Spinal cord (tissue), 10 donors: ENCODE measurements at places on chromosomes 2 and 18. TPM values are rescaled to one million over a fixed set of nuclear protein-coding genes. Genes with fewer than 3 reads are reported as not detected.

Gene SERPINB11
- total RNA-seq = not detected

Gene PAX8
- 3.7 TPM for total RNA-seq

Gene HAAO
- 12.7 TPM for total RNA-seq

Gene FN1
- 1,973 TPM for total RNA-seq

Gene UGT1A8
- not detected for total RNA-seq

Gene C2orf78
- not detected for total RNA-seq

Gene GCKR
- 0.20 TPM for total RNA-seq

Gene SAG
- not detected for total RNA-seq

Gene SLC30A3
- 5.5 TPM for total RNA-seq

- H3K27ac ChIP-seq = no peak overlapping the region
- H3K4me3 ChIP-seq = no peak overlapping the region
- no peaks in the 10 kb centered on the region for H3K27me3 ChIP-seq
- DNase-seq = no peak
- peaks cover 4% of the 10 kb centered on the region for H3K4me1 ChIP-seq
- no peaks in the 10 kb centered on the region for H3K36me3 ChIP-seq
Measured at GRCh38 chr18:2976218-2977132, 36.5 kb downstream of the LPIN2 start.

DNA sequence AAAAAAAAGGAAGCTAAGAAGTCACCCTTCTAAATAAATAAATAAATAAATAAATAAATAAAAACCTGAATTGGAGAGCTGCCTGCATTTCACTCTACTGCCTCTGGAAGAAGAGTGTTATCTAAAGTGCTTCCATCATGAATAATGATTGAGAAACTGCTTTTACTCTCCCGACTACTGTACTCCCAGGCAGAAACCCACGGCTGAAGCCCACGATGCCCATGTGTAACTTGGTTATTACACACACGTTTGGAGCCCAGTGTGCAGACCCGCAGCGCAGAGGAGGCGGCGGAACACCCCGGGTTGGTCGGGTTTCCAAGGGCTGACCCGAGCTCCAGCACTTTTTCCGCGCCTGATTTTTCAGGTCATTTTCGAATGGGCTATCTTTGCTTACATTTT is 697 bp upstream of the SPATS2L start:
- no peaks in the 10 kb centered on the region for H3K36me3 ChIP-seq
- peak overlapping the region; percentile 83 for H3K4me3 ChIP-seq
- peaks cover 11% of the 10 kb centered on the region for H3K4me1 ChIP-seq
- peak overlapping the region; percentile 94 for H3K27ac ChIP-seq
- H3K27me3 ChIP-seq = no peaks in the 10 kb centered on the region
- DNase-seq = no peak

DNA sequence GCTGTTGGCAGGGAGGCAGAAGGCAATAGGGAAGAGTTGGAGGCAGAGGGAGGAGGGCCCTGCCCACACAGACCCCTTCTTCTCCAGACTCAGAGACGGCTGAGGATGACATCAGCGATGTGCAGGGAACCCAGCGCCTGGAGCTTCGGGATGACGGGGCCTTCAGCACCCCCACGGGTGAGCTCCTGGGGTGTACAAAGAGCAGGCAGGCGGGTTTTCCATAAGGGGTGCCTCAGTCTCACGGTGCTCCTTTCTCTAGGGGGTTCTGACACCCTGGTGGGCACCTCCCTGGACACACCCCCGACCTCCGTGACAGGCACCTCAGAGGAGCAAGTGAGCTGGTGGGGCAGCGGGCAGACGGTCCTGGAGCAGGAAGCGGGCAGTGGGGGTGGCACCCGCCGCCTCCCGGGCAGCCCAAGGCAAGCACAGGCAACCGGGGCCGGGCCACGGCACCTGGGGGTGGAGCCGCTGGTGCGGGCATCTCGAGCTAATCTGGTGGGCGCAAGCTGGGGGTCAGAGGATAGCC is 10.0 kb downstream of the SPEG start:
- H3K36me3 ChIP-seq = peaks cover 50% of the 10 kb centered on the region
- no peak overlapping the region for H3K4me3 ChIP-seq
- H3K27ac ChIP-seq = no peak overlapping the region
- peaks cover 18% of the 10 kb centered on the region for H3K27me3 ChIP-seq
- H3K4me1 ChIP-seq = peaks cover 67% of the 10 kb centered on the region

DNA sequence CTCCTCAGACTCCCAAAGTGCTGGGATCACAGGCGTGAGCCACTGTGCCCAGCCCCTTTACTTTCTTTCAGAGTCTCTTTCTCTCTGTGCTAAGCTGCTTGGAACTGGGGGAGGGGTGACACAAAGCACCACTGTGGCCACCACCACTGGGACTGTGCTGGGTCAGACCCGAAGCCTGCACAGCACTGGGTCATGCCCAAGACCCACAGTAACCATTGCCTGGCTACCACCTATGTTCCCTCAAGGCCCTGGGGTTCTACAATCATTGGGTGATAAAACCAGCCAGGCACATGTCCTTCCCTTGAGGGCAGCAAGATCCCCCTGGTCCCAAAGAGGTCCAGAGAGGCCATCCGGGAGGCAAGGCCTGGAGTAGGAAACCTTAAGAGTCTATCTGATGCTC is 9.1 kb upstream of the CAB39 start:
- DNase-seq = no peak
- no peaks in the 10 kb centered on the region for H3K27me3 ChIP-seq
- no peaks in the 10 kb centered on the region for H3K36me3 ChIP-seq
- H3K27ac ChIP-seq = no peak overlapping the region
- H3K4me3 ChIP-seq = no peak overlapping the region
- no peaks in the 10 kb centered on the region for H3K4me1 ChIP-seq

DNA sequence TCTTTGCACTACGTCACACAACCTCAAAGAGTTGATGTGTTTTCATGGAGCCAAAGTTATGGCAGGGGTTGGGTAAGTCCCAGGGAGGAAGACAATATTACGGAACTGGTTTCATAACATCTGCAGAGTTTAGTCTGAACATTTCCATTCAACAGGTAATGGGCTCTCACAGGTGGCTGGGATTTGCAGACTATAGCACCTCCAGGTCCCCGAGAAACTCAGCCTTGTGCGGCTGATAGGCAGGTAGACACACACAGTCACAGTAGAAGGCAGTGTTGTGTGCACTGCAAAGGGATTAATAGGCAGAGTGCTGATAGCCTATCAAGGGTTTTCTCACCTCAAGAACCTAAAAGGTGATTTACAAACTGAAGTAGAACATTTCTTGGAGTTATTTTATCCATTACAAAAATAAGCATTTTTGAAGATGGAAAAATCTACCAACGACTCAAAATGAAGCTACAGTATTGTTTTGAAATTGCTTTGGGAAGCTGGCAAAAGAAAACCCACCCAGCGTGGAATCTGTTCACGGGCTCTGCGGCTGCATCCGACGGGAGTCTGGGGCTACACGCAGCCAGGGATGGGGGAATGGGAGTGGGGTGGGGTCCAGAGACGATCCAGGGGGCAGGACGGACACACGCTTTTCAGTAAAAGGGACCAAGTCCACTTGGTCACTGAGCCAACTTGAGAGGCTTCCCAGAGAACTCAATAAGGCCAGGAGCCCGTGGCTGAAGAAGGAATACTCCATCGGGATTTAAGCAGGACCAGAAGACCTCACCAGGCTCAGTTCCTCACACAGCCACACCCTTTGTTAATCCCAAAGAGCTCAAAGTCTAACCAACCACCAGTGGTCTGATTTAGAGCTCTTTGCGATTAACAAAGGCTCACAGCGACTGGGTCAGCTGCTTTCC is 82.9 kb downstream of the CHRNA1 start:
- H3K4me1 ChIP-seq = peaks cover 16% of the 10 kb centered on the region
- peak overlapping the region; percentile 76 for H3K4me3 ChIP-seq
- peak overlapping the region; percentile 79 for H3K27ac ChIP-seq
- H3K36me3 ChIP-seq = no peaks in the 10 kb centered on the region
- peaks cover 2% of the 10 kb centered on the region for H3K27me3 ChIP-seq
- peak; percentile 17 for DNase-seq

GRCh38 chr2:65382776-65383357 is 49.5 kb downstream of the SPRED2 start:
- H3K4me3 ChIP-seq = no peak overlapping the region
- peaks cover 19% of the 10 kb centered on the region for H3K4me1 ChIP-seq
- no peaks in the 10 kb centered on the region for H3K27me3 ChIP-seq
- peak overlapping the region; percentile 16 for H3K27ac ChIP-seq
- no peaks in the 10 kb centered on the region for H3K36me3 ChIP-seq
- DNase-seq = peak; percentile 54

- no peaks in the 10 kb centered on the region for H3K36me3 ChIP-seq
- DNase-seq = no peak
- H3K27me3 ChIP-seq = no peaks in the 10 kb centered on the region
- peaks cover 3% of the 10 kb centered on the region for H3K4me1 ChIP-seq
Measured at GRCh38 chr2:30346471-30347169, 100.4 kb upstream of the LCLAT1 start.

DNA sequence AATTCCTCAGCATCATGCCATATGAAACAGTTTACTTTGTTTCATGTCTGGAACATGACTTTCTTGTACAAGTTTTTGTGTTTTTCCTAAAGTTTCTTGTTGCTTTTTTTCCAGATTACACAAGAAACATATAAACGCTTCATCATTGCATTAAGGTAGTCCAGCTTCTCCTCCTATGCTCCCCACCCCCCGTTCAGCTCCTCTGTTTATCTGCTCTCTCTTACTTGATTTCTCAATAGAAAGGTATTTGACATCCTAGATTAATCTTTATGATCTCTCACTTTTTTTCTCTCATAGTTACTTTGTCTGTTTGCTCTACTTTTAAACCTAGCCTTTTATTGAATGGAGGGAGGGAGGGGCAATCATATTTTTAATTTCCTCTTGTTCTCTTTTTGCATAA is 25.4 kb downstream of the SLC40A1 start:
- no peaks in the 10 kb centered on the region for H3K27me3 ChIP-seq
- no peak overlapping the region for H3K4me3 ChIP-seq
- no peaks in the 10 kb centered on the region for H3K4me1 ChIP-seq
- no peak for DNase-seq
- H3K27ac ChIP-seq = no peak overlapping the region

DNA sequence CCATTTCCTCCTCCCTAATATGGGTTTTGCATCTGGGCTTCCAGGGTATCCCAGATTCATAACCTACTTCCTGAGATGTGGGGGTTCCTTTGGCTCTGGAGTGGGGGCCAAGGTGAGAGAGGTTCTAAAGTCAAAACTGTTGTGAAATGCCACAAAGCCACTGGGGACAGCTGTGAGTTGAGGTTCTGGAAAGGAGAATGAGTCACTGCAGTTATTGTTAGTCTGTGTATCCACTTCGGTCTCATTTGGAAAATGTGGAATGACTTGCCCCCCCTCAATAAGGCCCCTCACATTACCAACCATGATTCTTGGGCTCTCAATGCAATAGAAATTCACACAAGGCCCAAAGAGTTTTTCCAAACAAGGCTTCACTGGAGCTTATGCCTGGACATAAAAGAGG is 51.1 kb upstream of the LGALSL start:
- DNase-seq = no peak
- H3K36me3 ChIP-seq = no peaks in the 10 kb centered on the region
- H3K4me3 ChIP-seq = no peak overlapping the region
- no peaks in the 10 kb centered on the region for H3K27me3 ChIP-seq
- peaks cover 45% of the 10 kb centered on the region for H3K4me1 ChIP-seq

GRCh38 chr2:27765621-27766286 is 5.8 kb upstream of the MRPL33 start:
- H3K36me3 ChIP-seq = no peaks in the 10 kb centered on the region
- H3K4me3 ChIP-seq = peak overlapping the region; percentile 17
- H3K4me1 ChIP-seq = peaks cover 7% of the 10 kb centered on the region
- peak; percentile 85 for DNase-seq
- H3K27me3 ChIP-seq = peaks cover 16% of the 10 kb centered on the region

GRCh38 chr2:201860636-201861066 is 54.3 kb downstream of the CDK15 start:
- peak; percentile 76 for DNase-seq
- H3K4me3 ChIP-seq = no peak overlapping the region
- peaks cover 3% of the 10 kb centered on the region for H3K27me3 ChIP-seq

DNA sequence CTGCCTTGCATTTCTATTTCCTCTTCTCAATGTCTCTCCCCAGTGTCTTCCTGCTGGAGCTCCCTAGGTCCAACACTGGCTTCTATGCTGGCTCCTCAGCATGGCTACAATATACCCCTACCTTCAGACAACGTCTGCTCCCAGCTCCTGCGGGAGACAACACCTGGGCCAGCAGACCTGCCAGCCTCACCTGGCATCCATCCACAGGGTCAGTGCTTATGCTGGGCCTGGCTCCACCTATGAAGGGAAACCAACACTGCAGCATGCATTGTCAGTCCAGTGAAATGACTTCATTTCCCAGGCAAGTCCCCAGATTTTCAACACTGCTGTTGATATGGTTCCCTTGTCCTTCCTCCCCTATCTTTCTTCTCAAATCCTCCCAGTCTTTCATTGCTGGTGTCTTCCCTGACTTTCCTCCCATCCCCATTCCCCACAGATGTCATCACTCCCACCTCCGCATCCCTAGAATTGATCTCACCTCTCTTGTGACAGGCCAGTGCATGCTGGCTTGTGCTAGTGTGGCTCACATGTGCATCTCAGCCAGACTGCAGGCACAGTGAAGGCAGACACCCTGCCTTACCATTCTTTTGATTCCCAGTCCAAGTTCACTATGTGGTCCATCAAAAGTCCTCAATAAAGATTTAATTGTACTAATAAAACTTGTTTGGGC is 98.0 kb downstream of the MYO5B start:
- H3K36me3 ChIP-seq = no peaks in the 10 kb centered on the region
- H3K4me1 ChIP-seq = no peaks in the 10 kb centered on the region
- H3K27ac ChIP-seq = no peak overlapping the region
- H3K4me3 ChIP-seq = no peak overlapping the region
- DNase-seq = no peak

DNA sequence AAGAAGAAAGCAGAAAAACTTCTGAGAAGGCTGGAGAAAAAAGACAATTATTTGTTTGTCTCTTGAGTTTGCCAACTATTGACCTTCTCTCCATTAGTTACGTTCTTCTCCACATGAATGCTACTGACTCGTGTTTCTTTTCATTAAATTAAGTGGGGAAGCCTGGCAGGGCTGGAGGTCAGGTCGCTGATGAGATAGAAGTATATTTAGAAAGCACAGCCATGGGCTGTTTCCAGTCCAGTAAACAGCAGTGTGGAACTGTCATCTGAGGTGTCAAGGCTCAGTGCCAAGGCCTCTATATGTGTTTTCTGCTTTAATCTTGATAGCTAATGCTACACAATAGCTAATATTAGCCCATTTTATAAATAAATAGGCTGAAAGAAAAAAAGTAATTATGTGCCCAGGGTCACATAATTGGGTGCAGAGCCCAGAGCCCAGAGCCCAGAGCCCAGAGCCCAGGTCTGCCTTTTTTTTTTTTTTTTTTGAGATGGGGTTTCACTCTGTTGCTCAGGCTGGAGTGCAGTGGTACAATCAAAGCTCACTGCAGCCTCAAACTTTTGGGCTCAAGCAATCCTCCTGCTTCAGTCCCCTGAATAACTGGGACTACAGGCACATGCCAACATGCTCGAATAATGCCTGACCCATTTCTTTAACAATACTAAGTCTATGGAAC is 6.3 kb downstream of the MSGN1 start:
- H3K4me1 ChIP-seq = peaks cover 12% of the 10 kb centered on the region
- peak overlapping the region; percentile 4 for H3K27ac ChIP-seq
- no peak overlapping the region for H3K4me3 ChIP-seq

GRCh38 chr2:18047896-18048657 is 169.6 kb downstream of the KCNS3 start:
- no peaks in the 10 kb centered on the region for H3K27me3 ChIP-seq
- H3K4me3 ChIP-seq = no peak overlapping the region
- DNase-seq = no peak
- no peak overlapping the region for H3K27ac ChIP-seq
